Pulmonary artery endothelial cell (primary cell): ENCODE measurements at places on chromosomes 4 and X. TPM values are rescaled to one million over a fixed set of nuclear protein-coding genes. Genes with fewer than 3 reads are reported as not detected.

TLL1 gene
- 1.2 and 2.2 TPM in 2 replicates for total RNA-seq

KIF4A gene
- total RNA-seq: 13.9 and 26.9 TPM in 2 replicates

COL25A1 gene
- total RNA-seq: 0.14 and 4.0 TPM in 2 replicates

CT45A1 gene
- not detected in 2 replicates for total RNA-seq

MANBA gene
- 10.9 and 13.7 TPM in 2 replicates for total RNA-seq

ASMT gene
- not detected in 2 replicates for total RNA-seq

BANK1 gene
- total RNA-seq: not detected in 2 replicates

HS3ST1 gene
- 2.5 and 5.3 TPM in 2 replicates for total RNA-seq

DNA sequence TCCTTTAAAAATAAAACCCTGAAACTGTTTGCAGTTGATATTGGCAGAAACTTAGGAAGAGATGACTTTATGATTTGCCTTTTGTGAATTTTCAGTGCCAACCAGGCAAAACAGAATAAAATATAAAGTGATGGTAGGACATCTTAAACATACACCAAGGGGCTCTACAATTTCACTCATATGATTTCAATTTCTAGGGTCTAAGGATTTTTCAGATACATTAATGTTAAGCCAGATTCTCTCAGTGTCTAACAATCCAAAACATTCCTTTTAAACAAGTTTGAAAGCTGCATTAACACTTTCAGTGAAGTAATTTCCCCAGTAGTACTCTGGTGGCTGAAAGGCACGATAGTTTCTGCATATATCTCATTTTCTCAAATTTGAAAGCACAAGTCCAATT is 1262.0 kb upstream of the ADGRL3 start:
- DNase-seq: no peak

GRCh38 chr4:110837896-110838450 is 215.1 kb upstream of the PITX2 start:
- no peak for DNase-seq

GRCh38 chr4:172390331-172390730 is 577.1 kb downstream of the GALNTL6 start:
- DNase-seq: no peak

DNA sequence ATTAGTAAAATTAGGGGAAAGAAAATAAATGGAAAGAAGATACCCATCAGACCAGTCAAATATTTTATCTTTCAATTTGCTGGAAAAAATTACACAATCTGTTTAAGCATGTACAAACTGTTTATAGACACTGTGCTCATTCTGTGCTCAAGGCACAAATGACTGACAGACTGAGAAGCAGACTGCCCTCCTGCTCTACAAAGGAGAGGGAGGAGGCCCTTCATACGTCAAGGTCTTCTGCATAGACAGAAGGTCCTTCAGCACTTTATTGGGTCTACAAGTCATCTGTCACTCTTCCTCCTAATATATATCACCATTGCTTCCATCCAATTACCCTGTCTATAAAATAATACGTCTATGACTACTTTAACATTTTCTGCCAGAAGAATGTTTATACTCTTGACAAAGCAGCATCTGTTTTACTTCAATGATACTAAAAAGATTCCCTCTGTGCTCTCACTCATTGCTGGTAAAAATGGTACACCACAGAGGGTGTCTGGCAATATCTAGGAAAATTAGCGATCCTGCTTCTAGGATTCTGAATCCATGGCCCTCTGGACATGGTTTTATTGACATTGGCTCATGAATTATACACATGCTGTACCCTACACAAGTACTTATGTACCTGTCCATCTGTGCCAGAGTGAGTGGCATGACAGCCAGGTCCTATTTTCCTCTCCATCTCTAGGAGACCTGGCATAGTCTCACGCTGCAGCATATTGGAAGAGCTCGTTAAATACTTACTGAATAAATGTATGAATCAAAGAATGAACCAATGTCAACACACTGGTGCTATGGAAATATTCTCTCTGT is 11.3 kb downstream of the SLC10A6 start:
- no peak for DNase-seq

- DNase-seq: peak; percentile 4
Observed at GRCh38 chr4:149264093-149264733, 551.4 kb downstream of the IQCM start.

DNA sequence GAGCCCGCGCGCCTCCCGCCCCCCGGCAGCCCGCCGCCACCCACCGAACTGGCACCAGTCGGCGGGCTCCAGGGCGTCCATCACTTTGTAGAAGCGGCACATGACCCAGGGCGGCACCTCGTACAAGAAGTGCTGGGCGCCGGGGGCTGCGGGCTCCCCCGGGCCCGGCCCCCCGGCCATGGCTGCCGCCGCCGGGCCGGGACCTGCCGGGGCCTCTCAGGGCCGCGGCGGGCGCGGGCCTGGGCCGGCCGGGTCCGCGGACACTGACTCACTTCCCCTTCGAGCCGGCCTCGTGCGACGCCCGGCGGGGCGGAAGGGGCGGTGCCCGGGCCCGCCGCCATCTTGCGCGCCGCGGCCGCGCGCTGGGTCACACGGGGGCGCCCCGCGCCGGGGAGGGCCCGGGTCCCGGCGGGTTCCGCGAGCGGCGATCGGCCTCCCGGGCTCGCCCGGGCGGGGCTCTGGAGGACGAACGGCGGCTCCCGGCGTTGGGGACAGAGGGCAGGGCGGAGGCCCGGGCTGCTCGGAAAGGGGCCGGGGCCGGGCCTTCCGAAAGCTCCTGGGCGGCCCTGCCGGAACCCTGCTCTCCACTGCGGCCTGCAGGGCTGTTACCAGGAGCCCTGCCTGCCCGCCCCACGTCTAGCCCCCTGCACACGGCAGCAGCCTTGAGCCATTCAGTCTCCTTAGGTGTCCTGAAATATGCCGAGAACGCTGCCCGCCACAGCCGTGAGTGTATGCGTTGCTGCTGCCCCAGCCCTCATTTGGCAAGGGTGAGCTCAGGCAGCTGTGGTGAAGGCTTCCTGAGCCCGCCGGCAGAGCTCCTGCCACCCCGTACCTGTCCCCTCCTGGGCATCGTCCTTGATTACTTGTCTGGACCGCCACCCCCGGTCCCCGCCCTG is at the start of gene IRAK1:
Gene IRAK1, minus strand, starts transcription at position 270 of the 896 bp plus-strand sequence. Its CDS starts 90 bp downstream, at position 180.
- no peak for DNase-seq

GRCh38 chr4:15833801-15834200 is 55.7 kb downstream of the CD38 start:
- DNase-seq: no peak

DNA sequence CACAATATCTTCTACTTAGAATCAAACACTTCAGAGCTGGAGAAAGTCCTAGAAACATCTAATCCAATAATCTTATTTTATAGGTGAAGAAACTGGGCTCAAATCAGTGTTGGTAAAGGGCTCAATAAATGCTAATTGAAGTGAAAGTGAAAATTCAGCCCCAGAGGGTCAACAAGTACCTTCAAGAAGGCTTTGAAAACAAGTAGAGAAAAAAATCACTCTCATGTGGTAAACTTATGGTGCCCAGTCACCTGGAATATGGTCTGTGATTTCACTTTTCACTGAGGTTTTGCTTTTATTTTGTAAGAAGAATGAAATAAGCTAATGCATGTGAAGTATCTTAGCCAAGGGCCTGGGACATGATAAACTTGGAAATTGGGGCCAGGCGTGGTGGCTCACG is 29.1 kb upstream of the EIF4E start:
- DNase-seq: no peak

- no peak for DNase-seq
Observed at GRCh38 chr4:169914866-169915265, 111.3 kb downstream of the MFAP3L start.

- no peak for DNase-seq
Observed at GRCh38 chr4:31530555-31530954, 810.4 kb downstream of the PCDH7 start.

- DNase-seq: no peak
Observed at GRCh38 chrX:40149286-40150175, 51.8 kb upstream of the BCOR start.

DNA sequence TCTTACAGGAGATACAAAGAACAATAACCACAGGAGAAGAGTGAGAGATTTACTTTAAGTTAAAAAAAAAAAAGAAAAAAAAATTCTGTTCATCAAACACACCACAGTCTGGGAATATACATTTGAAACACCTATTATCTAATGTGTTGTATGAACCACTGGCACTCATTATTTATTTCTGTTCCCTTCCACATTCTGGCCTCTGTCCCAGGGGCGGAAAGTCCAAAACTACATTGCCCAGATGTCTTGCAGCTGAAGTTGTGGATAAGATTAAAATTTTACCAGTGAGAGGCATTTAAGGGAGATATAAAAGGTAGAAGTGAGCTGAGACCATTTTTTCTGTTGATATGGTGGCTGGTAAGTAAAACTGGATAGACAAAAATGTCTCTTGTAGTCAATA is 56.2 kb downstream of the SCLT1 start:
- DNase-seq: no peak

- no peak for DNase-seq
Observed at GRCh38 chr4:180335566-180335965, 1907.6 kb upstream of the TENM3 start.

- no peak for DNase-seq
Observed at GRCh38 chr4:32462944-32463343, 1742.8 kb downstream of the PCDH7 start.

DNA sequence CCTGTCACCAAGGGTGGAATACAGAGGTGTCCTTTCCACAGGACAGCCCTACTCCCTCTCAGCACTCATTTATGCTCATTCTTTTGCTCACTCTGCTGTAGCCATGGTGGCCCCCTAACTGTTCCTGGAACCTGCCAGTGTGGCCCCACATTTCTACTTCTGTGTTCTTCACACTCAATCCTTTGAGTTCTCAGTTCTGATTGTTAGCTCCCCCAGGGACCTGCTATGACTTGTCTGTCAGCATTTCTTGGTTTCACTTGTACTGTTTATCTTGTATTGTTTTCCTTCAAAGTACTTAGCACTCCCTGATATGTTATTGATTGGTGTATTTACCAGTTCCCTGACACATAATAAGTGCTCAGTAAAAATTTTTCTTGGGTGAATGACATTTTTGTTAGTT is 14.9 kb downstream of the VBP1 start:
- no peak for DNase-seq

- DNase-seq: no peak
Observed at GRCh38 chrX:15160558-15161095, 109.3 kb downstream of the ASB9 start.

DNA sequence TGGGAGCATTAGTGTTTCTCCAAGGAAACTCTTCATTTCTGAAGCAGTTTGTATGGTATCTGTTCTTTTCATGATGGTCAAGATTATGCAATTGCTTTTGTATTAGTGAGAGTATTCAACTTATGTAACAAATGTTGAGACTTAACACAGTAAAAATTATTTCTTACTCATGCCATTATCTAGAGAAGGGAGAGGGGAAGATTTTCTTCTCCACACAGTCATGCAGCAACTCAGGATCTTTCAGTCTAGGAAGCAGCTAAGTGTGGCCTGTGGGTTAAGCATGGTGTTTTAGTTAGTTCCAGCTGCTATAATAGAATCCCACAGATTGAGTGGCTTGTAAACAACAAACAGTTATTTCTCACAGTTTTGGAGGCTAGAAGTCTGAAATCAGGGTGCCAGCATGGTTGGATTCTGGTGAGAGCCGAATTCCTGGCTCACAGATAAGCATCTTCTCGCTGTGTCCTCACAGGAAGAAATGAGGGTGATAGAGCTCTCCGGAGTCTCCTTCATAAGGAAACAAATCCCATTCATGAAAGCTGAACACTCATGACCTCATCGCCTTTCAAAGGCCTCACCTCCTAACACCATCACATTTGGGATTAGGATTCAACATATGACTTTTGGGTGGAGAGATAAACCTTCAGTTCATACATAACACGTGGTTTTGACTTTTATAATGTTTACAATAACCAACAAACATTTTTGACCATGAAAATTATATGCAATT is 101.2 kb downstream of the FRMPD4 start:
- DNase-seq: no peak

DNA sequence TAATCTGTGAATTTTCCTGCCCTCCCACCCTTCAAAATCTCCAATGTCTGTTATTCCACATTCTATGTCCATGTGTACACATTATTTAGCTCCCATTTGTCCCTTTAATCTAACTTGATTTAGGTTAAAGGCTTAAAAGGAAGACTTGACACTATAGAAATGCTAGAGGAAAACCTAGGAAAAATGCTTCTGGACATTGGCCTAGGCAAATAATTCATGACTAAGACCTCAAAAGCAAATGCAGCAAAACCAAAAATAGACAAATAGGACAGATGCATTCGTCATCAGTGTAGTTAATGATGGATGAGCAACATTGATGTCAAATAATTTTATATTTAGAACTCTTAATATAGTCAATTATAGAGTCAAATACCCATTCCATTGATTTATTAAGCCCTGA is 36.9 kb downstream of the INTU start:
- no peak for DNase-seq

- no peak for DNase-seq
Observed at GRCh38 chr4:87717276-87718031, 67.4 kb downstream of the DMP1 start.

DNA sequence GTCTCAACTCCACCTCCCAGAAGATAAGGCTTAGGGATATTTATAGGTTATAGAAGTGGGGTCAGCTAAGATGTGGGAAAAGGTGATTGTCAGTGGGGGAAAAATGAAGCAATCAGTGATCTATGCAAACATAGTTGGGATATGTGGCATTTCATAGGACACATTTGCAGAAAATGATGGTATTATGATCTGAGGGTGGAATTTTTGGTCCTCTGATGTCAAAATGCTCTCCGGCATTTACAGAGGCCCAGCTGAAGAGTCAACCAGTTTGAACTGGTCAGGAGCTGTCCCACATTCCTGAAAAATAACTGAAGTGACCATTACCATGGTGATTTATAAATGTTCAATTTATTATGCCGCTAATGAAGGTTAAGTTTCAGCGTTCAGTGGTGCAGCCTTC is 12.2 kb upstream of the HPGD start:
- no peak for DNase-seq

GRCh38 chrX:10176121-10177003 is 19.6 kb downstream of the CLCN4 start:
- DNase-seq: no peak

DNA sequence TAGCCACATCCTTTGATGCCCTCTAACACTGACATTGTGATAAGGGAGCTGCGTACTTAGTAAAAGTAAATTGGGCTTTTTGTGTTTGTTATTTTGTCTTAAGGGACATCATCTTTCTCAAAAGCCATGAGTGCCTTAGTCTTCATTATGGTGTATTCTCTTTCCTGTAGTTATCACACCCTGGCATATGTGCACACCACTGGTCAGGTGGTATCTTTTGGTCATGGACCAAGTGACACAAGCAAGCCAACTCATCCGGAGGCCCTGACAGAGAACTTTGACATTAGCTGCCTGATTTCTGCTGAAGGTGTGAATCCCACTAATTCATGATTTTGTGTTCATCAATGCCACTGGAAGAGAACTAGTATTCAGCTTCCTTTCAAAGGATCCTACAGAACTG is 18.0 kb downstream of the HERC6 start:
- no peak for DNase-seq

DNA sequence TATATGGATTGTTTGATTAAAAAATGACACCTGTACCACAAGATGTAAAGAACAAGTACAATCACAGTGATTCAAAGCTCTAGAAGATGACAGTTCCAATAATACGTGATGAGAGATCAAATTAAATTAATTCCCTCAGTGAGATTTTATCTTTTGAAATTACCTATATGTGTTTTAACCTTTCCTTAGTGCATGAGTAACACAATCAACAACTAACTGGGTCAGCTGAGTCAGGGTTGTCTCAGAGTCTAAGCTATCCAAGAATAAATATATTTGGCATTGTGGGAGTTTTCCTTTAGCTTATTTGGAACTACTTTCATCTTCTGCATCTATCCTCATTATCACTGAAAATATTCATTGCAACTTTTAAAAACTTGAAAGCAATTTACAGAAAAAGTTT is 162.8 kb downstream of the WDFY3 start:
- DNase-seq: no peak
